GM18507 (cell line): ENCODE measurements at places on chromosomes 5 and 9.

- no peak for DNase-seq
Measured at GRCh38 chr9:95494022-95494415, 22.8 kb downstream of the PTCH1 start.

DNA sequence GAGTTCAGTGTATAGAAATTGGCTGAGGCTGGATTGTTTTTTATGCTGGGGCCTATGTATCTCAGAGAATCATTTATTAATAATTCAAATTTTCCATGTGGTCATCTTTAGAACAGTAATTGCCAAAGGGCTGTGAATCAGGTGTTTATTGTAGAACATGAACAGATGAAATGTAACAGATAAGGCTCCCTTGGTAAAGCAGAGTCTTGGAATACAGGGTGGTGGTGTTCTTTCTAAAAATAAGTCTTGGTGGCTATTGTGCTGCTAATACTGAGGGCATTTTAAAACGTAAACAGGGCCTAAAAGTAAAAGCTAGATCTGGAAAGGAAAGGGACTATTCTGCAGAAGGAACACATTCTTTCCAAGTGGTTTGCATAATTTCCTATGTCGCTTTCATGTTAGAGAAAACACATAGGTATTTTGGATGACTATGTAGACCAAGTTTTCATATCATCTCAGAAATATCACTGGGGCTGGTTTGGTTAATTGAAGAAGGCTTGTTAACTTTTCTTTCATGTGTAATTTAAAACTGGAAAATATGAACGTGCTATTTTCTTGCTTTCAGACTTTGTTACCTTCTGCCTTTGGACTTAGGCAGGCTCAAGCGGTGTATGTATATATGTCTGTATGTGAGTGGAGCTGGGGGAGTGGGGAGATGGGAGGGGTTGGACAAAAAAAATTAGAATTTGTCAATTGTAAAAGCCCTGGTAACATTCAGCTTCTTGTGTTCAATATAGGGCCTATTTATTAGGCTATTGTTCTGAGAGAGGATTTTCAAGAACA lies 119.9 kb upstream of the ANKRD55 start:
- no peak for DNase-seq

- no peak for DNase-seq
Measured at GRCh38 chr5:127451096-127451495, 66.3 kb upstream of the PRRC1 start.

GRCh38 chr5:83149671-83150070 lies 72.3 kb downstream of the XRCC4 start:
- DNase-seq = no peak

DNA sequence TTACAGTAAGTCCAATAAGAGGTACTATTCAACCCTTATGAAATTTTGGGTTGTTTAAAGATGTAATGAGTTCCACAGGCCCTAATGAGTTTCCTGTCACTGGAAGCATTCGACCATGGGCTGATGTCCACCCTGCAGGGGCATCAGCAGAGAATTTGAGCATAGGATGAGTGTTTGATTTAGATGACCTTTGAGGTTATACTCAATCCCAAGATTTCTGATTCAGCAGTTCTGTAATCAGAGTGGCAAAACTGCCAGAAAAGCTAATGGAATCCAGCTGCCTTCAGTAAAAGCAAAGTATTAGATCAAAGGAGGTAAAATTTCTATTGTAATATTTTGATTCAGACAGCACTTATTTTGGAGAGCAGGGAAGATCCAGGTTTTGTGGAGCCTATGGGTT lies 68.3 kb downstream of the COX7C start:
- DNase-seq = no peak

DNA sequence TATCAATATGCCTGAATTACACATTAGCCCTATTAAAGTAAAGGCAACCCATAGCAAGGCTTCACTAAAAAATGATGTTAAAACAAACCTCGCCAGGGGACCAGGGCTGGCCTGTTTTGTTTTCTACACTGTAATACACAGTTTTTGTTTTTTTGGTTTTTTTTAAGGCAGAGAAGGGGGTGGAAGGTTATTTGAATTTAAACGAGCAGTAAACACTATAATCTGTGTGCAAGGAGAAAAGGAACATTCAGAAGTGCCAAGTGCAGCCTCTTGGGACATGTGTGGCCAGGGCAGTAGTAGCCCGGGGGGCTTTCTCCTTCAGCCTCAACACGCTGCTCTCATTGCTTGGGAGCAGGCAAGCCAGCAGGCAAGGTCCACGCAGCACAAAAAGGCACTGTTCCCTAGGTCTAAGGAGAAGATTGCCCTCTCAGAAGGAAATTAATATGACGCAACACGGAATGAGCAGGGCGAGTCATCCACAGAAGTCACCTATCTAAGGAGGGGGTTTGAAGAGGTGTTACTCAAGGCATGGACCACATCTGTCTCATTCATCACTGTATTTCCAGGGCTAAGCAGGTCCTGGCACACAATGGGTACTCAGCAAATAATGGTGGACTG lies 16.2 kb downstream of the SIL1 start:
- no peak for DNase-seq
